ELR (cell line): ENCODE measurements at places on chromosomes 2 and 18.

- DNase-seq = no peak
Measured at GRCh38 chr2:142724713-142725349, 152.6 kb upstream of the KYNU start.

GRCh38 chr2:216064014-216064630, 17.5 kb downstream of the PECR start:
- DNase-seq = no peak

- no peak for DNase-seq
Measured at GRCh38 chr18:1019191-1019590, 114.5 kb downstream of the ADCYAP1 start.

DNA sequence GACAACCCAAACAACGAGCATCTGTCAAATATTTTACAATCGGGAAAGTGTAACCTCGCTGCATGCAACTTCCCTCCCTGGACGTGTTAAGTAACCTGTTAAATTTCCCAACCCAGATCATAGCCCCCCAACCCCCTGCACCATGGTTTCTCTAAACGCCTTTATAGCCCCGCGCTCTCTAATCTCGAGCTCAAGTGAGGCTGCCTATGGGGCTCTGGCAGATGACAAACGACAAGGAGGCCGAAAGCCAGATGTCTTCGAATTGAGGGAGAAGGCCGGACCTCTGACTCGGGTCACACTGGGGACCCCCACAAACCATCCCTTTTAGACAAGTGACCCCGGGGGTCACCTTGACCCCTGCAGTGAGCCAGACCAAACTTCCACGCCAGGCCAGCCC, 526 bp downstream of the COX7A2L start:
- DNase-seq = peak; percentile 24
